Choroid plexus epithelial cell (primary cell): ENCODE measurements at places on chromosomes 4 and X.
A peak's percentile ranks its signal among the peaks of the same experiment; 100 is the strongest.

DNA sequence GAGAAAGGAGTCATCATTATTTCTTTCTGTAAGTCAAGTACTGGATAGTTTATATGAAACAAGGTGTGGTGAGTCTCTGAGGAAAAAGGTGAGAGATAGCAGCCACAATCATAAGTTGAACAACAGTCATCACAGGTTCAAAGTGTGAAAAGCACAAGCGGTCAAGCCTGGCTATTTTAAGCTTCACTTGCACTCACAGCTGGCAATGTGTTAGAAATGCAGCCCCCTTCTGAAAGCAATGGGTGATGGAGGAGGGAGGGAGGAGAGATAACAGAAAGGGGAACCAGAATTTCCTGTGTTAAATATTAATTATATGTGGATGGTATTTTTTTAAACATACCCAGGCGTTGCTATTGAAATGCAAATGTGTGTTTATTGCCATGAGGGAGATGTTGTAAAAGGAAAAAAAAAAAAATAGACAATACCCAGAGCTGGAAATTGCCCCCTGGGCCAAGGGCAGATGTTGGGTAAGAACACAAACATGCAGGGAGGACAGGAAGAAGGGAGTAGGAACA is 26.9 kb upstream of the BMP3 start:
- DNase-seq: no peak

DNA sequence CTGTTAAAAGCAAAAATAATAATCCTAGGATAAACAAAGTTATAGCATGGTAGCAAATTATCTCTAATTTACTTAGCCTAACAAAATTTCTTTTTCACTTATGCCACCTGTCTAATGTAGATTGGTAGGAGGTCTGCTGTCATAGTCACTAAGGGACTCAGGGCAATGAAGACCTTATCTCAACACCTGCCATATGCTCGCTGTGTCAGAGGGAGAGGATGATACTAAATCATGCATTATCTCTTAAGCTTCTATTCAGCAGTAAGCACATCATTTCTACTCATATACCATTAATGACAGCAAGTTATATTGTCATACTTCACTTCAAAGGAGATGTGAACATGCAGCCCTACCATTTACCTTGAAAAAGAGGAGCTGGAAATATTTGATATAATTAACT is 44.1 kb downstream of the AFM start:
- no peak for DNase-seq

DNA sequence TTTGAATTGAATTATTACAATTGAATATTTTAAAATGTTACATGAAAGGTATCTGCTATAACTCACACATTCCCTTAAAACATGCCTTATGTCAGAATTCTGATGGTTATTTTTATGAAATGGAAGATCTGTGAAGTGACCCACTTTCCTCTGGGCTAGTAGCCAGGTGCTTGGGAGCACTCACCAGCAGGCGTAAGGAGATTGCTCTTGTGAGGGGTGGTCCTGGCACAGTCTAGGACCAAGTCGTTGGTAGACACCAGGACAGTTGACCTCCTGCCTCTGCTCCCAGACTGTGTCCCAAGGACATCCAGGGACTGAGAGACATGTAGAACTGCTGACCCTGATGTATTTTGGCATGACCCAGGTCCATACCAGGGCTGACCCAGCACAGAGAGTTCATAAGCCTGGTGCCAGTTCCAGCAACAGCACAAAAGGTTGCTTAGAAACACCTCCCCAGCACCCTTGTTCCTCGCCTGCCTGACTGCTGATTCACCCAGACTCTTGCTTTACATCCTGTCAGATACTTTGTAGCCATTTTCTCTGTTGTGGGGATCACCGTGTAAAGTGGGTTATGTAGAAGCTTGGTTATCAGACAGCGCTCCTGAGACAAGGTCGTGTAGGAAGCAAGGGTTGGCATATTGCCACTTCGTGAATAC is 48.5 kb downstream of the NELFA start:
- peak; percentile 66 for DNase-seq

GRCh38 chrX:136476501-136476900 is 11.2 kb upstream of the BRS3 start:
- no peak for DNase-seq

DNA sequence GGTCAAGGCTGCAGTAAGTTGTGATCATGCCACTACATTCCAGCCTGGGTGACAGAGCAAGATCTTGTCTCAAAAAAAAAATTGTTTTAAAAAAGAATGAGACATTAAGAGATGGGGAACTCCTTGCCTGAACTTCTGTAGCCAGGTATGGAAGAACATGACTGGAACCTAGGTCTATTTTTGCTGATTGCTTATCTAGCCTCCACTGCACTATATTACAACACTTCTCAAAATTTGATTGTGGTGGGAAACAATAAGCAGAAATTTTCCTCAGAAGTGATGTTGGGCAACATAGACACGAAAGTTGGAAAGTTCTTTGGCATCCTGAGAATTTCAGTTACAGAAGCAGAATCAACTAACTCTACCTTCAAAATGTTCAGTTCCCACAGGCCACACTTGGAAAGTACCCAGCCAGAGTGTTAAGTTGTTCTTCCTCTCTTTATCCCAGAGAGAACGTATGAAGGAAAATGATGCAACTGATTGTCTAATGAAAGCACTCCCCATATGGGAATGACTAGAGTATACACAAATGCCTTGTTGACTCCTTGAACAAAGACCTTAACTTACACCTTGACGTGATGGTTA is 50.0 kb downstream of the LUZP4 start:
- DNase-seq: peak; percentile 79

- no peak for DNase-seq
Measured at GRCh38 chrX:65926095-65927019, 113.5 kb downstream of the VSIG4 start.

DNA sequence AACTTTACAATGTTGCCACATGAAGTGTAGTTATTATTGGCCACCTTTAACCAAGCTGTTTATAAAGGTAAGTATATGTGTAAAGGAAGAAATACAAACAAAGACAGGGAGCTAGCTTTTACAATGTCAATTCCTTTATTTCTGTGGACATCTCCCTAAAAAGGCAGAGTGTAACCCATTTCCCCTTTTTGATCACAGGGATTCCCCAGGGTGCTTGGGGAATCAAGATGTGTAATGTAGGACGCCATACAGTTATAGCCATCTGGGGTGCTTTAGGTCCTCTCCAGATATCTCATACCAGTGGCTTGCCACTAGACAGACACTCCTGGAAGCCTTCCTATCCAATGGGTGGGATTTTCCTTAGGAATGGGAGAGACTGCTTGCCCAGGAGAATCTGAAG is 4.2 kb upstream of the CUL4B start:
- DNase-seq: no peak

DNA sequence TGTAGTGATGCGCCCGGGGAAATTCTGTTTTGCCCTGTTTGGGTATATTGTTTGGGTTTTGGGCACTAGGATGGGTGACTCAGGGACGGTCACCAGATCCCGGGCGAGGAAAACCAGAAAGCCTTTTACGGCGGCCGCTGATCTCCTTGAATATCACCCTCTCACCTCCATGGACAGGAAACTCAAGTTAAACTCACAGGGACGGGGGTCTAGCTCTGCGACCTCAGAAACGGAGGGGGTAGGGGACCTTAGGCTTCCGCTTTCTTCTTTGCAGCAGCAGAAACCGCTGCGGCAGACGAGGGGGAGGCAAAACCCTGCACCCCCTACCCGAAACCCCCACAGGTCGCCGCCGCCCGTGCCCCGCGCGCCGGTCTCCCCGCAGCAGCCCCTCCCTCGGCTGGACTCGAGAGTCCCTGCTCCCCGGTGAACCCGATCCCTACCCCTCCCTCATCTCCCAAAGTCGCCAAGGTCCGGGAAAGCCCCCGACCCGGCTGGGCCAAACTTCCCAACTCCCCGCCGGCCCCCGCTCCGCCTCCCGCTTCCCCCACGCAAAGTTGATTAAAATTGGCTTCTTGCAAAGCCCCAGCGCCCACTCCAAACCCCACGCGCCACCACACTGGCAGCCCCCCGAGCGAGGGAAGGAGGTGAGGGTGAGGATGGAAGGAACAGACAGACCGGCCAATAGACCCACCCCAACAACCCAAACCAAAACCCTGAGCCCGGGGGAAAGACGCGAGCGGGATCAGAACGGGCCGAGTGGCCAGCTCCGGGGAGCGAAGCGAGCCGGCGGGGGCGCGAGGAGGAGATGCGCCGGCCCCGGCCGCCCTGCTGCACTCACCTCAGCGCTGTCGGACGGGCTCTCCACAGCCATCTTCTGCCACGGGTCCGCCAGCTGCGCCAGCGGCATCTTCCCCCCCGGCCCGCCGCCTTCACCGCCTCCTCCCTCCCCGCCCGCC is 705 bp downstream of the RPS6KA3 start:
- peak; percentile 34 for DNase-seq

DNA sequence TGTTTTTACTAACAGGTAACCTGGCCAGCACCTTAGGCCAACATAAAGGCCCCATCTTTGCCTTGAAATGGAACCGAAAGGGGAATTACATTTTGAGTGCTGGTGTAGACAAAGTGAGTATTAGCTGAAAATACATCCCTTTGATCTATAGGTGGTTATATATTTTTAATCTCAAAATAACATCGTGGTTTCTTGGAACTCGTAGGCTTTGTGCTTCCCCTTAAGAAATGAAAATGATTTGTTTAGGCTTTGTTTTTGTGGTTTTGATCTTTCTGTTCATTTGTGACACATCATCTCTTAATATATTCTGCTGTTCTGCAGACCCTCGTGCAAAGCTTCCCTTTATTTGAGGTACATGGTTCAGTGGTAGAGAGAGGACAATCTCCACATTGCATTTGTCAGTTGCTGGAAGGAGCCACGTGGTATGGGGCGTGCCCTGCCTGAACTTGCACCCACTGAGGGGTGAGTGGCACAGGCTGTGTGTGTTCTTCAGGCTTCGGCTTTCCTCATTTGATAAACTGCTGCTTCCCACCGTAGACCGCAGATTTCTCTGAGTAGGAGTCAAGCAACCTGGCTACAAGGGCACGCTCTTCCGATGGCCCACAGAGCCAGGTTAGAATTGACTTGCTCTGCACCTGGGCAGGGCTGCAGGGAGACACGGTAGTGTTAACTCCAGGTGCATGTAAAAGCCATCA is 72.2 kb downstream of the GPR143 start:
- DNase-seq: no peak

GRCh38 chr4:81096566-81096965 is 66.1 kb downstream of the BMP3 start:
- peak; percentile 19 for DNase-seq

DNA sequence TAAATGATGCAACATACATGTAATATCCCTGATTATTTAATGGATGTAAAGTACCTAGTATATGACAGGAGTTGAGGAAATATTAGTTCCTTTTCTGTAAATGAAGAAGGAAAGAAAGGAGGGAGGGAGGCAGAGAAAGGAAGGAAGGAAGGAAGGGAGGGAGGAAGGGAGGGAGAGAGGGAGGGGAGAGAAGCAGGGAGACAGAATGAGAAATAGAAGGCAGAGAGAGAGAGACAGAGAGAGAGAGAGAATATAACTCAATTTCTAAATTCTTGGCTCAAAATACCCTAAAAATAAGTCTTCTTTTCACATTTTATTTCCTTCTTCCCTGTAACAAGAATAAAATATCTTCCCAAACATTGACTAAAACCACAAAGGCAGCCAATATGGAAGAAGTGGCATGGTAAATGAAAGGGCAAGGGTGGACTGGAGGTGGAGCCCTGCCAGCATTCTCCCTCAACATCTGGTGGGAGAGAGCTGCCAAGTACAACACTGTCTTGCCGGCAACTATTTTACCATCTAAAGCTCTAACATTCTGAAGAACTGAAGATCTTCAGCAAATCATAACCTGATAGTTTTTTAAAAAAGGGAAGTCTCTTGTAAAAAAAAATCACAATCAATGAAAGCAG is 245.1 kb downstream of the PPP3CA start:
- peak; percentile 94 for DNase-seq

- no peak for DNase-seq
Measured at GRCh38 chr4:174948826-174949225, 30.7 kb downstream of the ADAM29 start.

GRCh38 chr4:33485111-33485510 is 2759.2 kb downstream of the ARAP2 start:
- no peak for DNase-seq

DNA sequence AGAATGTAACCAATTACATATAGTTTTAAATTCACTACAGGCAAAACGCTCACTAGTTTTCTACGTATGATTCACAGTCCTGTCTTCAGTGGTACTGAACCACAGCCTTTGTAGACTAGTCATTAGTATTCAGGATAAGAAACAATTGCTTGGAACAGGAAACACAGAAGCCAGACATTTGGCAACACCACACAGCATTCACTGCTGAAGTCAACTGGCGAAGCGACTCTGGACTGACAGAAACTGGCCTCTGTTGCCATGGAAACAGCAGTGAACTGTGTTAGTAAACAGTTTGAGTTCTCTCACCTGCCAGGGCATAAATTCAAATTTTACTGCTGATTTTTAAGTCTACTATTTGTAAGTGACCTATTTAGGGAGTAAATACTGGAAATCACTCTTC is 57.6 kb downstream of the MAPK10 start:
- DNase-seq: no peak

GRCh38 chr4:138259271-138259670 is 17.1 kb upstream of the SLC7A11 start:
- DNase-seq: no peak

GRCh38 chr4:74549936-74550335 is 105.0 kb downstream of the AREG start:
- peak; percentile 44 for DNase-seq

- no peak for DNase-seq
Measured at GRCh38 chr4:141038428-141038827, 94.8 kb downstream of the RNF150 start.

DNA sequence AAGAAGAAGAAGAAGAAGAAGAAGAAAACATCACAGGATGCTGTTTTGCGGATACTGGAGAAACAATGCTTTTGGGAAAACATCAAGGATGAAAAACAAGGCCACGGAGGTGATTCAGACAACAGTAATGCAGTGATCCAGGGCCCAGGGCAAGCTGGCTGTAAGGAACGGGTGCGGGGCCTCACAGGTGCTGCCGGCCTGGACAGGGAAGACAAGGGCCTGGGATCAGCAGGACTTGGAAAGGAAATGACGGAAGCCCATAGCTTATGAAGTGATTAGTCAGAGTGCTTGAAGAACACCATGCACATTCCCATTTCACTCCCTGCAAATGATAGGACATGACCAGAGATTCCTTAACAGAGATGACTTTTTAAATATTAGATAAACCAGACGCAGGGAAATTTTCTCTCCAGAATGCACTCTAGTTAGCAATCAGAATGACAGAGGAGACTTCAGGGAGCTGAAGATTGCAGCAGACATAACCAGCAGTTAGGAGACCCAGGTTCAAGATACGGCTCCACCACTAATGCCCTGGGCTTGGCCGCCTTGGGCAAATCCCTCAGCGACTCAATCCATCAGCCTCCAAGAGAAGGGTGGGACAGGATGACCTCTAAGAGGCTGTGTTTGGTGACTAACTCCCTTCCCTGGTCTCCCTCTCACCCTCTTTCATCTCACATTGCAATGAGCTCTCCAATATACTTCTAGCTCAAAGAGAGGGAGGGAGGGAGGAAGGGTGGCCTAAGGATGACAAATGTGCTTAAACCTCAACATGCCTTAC is 54.1 kb downstream of the APBB2 start:
- peak; percentile 90 for DNase-seq

- DNase-seq: no peak
Measured at GRCh38 chr4:64144994-64145393, 264.3 kb downstream of the TECRL start.

- peak; percentile 49 for DNase-seq
Measured at GRCh38 chr4:71206763-71207162, 132.1 kb upstream of the SLC4A4 start.

- DNase-seq: peak; percentile 75
Measured at GRCh38 chrX:134484039-134484438, 24.1 kb downstream of the HPRT1 start.

- DNase-seq: no peak
Measured at GRCh38 chr4:73396993-73397972, 6.8 kb upstream of the ALB start.
